ENCODE measurements at places on chromosomes 11 and 22.

- no peak for DNase-seq
These were observed 47.1 kb downstream of the ADM start for GRCh38 chr11:10351765-10352641.

DNA sequence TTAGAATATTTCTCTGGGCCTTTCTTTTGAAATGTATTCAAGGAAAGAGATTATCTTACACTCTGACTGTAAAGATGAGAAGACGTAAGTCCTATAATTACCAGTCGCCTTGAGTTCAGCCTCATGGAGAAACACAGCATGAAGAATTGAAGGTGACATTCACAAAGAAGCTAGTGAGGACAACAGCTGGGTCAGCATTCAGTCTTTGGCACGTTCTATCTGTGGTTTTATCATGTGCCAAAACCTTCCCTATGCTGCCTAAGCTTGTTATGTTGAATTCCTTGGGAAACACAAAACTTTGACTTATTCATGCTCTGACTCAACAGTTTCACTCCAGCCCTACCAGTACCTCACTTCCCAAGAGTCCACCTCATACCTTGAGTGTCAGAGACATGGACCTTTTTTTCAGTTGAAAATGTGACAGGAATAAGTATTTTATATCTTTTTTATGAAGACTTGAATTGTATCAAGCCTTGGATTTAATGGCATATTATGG lies 198.8 kb upstream of the KIRREL3 start:
- no peak for DNase-seq

GRCh38 chr11:12232817-12233601 lies 122.6 kb downstream of the MICAL2 start:
- no peak for DNase-seq

DNA sequence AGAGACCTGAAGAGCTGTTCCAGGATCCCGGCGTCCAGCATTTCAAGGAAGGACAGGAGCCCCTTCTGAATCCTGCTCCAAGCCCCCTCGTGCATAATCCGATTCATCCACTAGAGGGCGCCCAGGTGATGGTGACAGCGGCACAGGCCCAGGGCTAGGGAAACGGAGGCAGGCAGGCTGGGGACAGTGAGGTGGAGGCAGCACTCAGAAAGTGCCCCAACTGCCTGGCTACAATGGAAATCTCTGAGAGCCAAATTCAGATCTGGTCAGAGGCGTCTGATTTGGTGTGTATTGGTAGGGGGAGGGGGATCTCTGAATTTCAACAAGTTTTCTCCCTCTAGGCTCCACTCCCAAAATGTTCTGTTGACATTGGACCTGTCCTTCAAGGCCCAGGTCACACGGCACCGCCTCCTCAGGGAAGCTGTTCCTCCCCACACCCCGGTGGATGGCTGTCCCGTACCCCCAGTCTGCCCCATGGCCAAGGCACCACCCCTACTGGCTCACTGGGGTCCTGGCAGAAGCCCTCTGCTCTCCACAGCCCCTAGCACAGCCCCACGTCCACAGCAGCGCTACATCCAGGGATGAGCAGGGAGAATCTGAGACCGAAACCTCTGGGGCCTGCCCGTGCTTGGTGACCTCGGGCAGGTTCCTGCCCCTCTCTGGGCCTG lies 142.9 kb downstream of the CRYBB2 start:
- peak; percentile 22 for DNase-seq

DNA sequence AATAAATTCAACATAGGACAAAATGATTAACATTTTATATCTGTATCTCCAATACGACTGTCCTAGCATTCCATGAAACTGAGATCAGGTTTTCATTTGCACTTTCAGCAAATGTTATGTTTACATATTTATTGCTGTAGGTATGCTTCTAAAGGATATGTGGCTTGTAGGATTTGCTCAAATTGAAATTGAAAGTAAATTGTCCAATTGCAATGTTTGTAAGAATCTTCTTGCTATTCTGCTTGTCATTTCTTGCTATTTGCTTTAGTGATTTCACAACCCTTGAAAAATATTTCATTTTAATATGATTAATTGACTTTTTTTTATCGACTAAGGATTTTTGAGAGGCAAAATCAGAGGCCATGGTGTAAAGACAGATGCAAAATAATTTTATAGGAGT lies 904.2 kb upstream of the RAG2 start:
- no peak for DNase-seq

GRCh38 chr11:107050121-107050520 lies 31.8 kb upstream of the GUCY1A2 start:
- DNase-seq, result no peak

DNA sequence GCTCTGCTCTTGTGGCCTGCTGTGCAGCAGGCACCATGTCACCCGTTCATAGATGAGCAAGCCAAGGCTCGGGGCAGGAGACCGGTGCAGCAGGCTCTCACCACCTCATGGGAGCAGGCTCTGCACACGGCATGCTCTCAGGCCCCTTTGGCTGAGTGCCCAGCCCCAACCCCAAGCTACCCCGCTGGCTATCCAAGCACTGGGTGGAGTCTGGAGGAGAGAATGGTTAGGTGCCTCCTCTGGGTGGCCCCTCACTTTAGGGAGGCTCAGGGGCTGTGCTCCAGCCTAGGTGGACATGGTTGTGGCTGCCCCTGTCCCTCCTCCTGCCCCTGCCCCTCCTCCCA lies 199.9 kb downstream of the IGLL1 start:
- no peak for DNase-seq

DNA sequence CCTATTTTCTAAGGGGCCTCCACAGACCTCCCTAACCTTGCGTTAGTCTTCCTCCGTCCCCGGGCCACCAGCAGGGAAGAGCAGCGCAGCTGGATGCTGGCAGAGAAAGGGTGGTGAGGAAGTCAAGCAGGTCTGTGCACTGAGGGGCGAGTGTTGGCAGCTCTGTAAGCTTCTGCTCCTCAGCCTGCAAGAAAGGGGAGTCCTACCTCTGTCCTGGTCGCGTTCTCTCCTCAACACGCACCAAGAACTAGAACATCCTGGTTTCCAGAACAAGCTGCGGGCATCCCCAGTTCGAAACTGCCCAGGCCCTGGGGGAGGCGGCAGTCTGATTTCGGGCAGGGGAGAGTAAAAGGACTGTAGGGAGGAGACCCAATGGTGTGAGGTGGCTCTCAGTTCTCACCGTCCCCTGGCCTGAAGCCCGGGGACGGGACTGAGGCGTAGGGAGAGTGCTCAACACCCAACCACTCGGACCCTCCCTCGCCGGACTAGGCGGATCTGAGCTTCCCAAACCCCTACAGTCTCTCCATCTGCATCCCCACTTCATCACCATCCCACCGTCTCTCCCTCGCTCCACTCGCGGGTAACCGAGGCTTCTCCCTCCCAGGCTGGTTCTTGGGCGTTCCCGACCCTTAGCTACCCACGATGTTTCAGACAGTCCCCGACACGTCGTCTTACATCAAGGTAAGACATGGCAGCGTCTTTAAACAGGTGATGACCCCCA lies 7.7 kb upstream of the FLI1 start:
- no peak for DNase-seq

- DNase-seq, result no peak
These were observed 138.7 kb downstream of the SOX6 start for GRCh38 chr11:16217631-16218030.

GRCh38 chr11:113574586-113574985 lies 99.4 kb upstream of the DRD2 start:
- DNase-seq, result no peak

DNA sequence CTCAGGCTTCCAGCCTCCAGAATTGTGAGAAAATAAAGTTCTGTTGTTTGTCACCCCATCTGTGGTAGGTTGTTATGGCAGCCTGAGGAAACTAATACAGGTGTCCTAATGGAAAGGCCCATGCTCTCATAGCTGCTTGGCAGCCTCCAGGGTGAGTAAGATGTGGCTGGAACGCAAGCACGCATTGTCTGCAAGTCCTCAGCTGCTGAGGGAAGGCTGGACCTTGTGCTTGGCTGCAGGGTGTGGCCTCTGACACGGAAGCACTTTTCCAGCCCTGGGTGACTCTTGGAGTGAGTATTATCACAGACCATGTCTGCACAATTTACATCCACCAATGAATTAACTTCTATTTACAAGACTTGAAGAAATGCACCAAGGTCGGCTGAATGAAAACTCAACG lies 44.4 kb upstream of the BARX2 start:
- DNase-seq, result no peak

DNA sequence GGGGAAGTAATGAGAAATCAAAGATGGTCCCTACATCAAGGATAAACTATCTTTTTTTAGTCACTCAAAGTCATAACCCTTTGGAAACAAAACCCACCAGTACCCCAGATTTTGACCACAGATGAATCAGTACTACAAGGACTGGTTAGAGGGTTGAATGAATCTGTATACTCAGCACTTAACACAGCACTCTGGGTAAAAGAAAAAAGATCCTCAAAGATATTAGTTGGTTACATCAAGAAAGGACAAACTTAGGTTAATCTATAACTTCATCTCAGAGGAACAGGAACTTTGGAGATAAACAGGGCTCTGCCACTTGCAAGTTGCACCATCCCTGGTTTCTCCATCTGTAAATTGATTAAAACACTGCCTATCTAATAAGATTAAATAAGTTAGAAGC lies 18.8 kb downstream of the SC5D start:
- no peak for DNase-seq

DNA sequence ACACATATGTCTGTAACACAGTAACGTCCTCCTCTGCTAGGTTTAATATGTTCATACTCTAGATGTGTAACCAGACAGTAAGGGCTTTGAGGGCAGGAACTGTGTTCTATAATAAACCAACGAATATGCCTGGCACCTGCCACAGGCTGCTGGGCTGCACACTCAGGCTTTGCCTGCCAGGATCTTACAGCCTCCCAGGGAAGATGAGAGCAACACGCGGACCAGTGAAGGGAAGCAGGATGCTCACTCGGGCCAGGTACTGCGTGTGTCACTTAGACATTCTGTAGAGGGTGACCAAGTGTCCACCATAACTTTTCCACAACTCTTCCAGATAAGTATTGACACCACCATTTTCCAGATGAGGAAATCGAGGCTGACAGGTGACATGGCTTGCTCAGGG lies 21.7 kb upstream of the BAIAP2L2 start:
- no peak for DNase-seq

- DNase-seq, result no peak
These were observed 257.6 kb downstream of the NELL1 start for GRCh38 chr11:20926799-20927540.

DNA sequence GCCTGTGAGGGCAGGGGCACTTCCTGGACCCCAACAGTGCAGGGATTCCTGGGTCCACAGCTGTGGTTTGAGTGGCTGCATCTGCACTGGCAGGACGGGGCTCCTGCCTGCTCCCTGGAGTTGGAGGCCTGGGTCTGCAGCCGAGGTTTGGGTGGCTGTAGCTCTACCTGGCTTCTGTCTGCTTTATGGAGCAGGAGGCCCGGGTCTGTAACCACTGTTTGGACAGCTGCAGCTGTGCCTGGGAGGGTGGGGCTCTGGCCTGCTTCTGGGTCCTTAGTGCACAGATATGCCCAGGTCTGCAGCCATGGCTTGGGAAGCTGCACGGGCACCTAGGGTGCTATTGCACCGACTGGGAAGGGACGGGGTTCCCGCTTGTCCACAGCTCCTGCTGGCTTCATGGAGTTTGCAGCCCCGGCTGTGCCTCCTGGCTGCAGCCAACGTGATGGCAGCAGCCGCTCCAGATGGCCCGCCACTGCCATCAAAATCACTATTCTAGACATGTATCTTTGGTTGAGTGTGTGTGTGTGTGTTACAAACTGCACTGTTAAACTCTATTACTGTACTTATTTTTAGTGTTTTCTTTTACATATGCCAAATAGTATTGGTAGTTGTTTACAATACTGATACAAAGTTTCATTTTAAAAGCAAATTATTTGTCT lies 412.3 kb upstream of the KIRREL3 start:
- DNase-seq, result no peak

- DNase-seq, result no peak
These were observed 34.0 kb upstream of the CCDC134 start for GRCh38 chr22:41766476-41766875.

DNA sequence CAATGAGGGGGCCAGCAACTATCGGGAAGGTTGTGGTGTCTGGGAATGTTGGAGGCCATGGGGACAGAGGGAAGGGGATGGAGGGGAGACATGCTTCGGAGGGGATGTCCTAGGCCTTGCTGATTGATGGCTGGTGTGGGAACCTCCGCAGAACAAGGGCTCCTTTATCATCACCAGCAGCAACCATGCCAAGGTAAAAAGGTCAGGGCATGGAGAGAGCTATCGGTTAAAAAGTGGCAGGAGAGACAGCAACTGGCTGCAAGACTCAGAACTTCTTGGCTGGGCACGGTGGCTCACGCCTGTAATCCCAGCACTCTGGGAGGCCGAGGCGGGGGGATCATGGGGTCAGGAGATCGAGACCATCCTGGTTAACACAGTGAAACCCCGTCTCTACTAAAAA lies 3.0 kb downstream of the GSTT4 start:
- no peak for DNase-seq

DNA sequence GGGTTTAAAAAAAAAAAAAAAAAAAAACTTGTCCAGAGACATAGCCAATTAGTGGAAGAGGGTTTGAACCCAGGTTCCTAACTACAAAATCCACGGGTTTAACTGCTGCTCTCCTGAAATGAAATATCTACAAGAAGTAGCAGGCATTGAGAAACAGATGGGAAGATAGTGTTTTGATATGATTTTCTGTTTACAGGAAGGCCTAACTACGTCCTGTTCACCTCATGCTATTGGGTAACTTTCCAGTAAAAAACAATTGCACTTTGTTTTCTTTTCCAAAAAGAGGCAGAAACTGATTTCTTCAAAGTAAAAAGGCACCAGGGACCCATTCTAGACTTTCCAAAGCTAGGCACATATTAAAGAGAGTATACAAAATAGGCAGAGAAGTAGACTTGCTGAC lies 5.9 kb upstream of the C11orf91 start:
- DNase-seq, result no peak

DNA sequence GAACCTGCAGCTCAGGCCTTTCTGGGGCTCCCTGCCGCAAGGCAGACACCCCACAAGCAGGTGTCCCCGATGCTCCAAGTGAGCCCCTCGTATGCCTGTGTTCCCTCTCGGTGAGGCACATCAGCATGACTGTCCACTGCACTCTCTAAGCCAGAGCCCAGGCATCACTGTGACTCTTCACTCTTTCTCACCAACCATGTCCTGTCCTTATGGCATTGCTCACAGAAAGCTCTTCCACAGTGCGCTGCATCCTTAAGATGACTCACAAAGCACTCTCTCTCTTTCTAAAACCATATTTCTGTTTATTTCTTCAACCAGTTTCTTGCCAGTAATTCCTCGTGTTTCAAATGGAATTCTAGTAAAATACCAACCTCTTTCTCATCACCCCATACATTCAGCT lies 18.1 kb downstream of the GAB4 start:
- DNase-seq, result no peak

DNA sequence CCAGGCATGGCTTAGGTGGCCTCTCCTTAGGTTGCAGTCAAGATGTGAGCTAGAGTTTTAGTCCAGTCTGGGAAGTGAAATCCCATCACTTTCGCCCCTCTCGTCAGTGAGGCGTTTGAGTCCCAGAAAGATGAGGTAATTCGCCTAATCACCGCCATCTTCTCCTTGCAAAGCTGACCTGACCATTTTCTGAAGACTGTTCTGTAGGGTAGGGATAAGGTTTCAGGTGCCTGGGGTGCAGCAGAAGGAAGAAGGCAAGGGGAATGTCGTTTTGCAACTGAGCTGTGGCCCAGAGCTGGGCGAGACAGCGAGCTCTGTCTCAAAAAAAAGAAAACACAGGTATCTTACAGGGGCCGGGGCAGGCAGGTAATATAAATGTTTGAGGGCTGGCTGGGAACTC lies 61.7 kb upstream of the CECR2 start:
- no peak for DNase-seq

Data from stimulated activated CD8-positive, alpha-beta memory T cell treated with anti-CD3 and anti-CD28 coated beads, Interleukin-2, amount 100 ng/mL, for 1 hour (primary cell).